ENCODE measurements at places on chromosomes 7 and 10.
A peak's percentile ranks its signal among the peaks of the same experiment; 100 is the strongest.

DNA sequence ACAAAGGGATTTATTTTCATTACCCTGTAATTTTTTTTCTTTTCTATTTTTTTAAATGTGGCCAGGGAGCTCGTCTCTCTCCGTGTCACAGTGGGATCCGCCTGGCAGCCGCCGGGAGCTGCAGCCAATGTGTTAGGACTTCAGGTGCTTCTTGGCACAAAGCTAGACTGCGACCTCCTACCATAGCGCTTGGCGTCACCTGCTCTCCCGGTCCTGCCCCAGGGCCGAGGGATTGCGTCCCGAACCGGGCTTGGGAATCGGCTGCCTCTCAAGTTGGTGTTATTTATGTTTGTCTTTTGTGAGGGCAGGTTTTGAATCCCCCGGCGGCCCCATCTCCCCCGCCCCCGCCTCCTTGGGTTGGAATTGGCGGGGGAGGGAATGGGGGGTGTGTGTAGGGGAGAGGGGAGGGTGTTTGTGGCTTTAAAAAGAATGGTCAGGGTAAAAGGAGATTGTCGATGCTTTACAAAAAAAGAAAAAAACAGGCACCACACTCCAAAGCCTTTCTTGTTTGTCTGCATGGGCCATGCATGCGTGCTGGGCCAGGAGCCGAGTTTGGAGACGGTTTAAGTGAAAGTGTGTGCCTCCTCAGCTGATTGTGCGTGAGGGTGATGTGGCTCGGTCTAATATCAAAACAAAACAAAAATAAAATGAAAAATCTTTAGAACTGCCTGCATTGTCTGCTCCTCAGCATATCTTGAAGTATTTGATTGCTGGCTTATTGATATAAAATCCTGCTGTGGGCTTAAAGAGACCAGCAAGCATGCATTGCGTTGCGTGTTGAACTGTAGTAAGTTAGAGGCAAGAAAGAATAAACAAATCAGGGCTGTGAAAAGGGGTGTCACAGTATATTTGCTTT lies 1.2 kb downstream of the PPP1R9A start:
- no peak for ATAC-seq
- no peak overlapping the region for H3K27ac ChIP-seq
- H3K4me1 ChIP-seq, result no peaks in the 10 kb centered on the region
- no peaks in the 10 kb centered on the region for H3K36me3 ChIP-seq

DNA sequence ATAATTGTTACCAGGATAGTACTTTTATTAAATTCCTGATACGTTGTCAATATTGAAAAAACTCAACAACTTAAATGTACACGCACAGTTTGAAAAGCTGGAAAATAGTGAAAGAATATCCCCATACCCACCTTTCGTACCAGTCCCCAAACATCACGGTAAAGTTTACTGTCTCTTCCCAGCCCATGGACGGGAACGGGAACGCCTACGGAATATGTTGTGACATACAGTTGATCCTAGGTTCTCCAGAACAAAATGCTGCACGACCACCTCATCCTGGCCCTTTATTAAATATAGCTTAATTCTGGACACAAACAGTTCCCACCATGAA lies 527 bp upstream of the BCAP29 start:
- H3K27ac ChIP-seq, result peak overlapping the region; percentile 84
- peak overlapping the region; percentile 85 for H3K4me3 ChIP-seq
- no peaks in the 10 kb centered on the region for H3K27me3 ChIP-seq
- peaks cover 19% of the 10 kb centered on the region for H3K36me3 ChIP-seq
- peaks cover 9% of the 10 kb centered on the region for H3K4me1 ChIP-seq
- ATAC-seq, result peak; percentile 3

GRCh38 chr7:99768471-99768870 lies 15.5 kb downstream of the CYP3A4 start:
- H3K27ac ChIP-seq, result no peak overlapping the region
- no peaks in the 10 kb centered on the region for H3K36me3 ChIP-seq
- H3K4me1 ChIP-seq, result peaks cover 9% of the 10 kb centered on the region

- no peak for ATAC-seq
- H3K4me3 ChIP-seq, result peak overlapping the region; percentile 24
- H3K36me3 ChIP-seq, result peaks cover 5% of the 10 kb centered on the region
- H3K4me1 ChIP-seq, result peaks cover 42% of the 10 kb centered on the region
- no peaks in the 10 kb centered on the region for H3K27me3 ChIP-seq
Measured at GRCh38 chr10:3944591-3944990, 159.6 kb upstream of the KLF6 start.

Measured in activated T-helper 17 cell treated with anti-CD3 and anti-CD28 coated beads, Interleukin-2, amount 50 U/mL, for 72 hours (primary cell).